ENCODE measurements at places on chromosomes 2 and 18.

DNA sequence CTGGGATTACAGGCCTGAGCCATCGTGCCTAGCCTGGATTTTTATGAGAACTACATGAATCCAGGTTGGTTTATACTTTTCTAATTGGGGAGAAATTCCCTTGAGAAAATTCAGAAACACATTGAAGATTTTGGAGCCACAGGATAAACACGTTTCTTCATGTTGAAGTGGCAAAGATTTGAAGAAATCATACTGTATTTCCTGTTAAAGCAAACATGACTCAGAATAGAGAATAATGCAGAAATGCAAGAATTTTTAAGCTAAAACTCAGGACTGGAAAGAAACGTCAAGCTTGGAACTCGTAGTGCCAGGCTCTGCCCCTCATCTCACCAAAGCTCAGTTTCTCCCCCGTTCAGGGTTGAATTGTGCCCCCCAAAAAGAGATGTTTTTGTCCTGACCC, 32.1 kb upstream of the TAF1B start:
- no peak for DNase-seq

DNA sequence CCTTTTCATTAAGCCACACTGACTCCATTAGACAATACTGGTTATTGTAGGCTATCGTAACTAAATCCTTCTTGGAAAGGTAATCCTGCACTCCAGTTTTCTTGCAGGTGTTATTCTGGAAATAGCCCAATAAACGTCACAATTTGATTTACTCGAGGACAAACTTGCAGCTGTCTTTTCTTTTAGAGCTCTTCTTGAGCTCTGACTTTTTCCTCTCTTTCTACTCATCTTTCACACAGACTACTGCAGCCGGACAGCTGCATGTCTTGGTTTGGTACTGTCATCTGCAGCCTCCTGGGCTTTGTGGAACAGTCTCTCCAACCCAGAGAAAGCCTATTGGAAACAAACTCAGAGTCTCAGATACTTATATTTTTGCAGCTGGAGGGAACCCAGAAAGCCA, 23.0 kb upstream of the MSGN1 start:
- DNase-seq = no peak

GRCh38 chr2:20186078-20186854, 38.7 kb downstream of the SDC1 start:
- no peak for DNase-seq

DNA sequence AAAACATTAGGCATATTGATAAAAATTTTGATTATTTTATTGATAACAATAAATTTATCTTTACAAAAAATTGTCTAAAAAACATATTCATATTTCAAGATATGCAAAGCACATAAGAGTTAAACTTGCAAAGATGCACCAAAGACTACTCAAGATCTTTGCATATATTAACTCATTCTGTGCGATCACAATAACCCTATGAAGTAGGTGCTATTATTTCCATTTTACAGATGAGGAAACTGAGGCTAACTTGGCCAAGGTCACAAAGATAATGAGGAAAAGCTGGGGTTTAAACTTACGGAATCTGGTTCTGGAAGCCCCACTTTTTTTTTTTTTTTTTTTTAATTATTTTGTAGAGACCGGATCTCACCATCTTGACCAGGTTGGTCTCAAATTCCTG, 94.4 kb upstream of the SERTAD2 start:
- DNase-seq = no peak

- no peak for DNase-seq
Observed at GRCh38 chr2:174800436-174801205, 36.3 kb upstream of the CHRNA1 start.

DNA sequence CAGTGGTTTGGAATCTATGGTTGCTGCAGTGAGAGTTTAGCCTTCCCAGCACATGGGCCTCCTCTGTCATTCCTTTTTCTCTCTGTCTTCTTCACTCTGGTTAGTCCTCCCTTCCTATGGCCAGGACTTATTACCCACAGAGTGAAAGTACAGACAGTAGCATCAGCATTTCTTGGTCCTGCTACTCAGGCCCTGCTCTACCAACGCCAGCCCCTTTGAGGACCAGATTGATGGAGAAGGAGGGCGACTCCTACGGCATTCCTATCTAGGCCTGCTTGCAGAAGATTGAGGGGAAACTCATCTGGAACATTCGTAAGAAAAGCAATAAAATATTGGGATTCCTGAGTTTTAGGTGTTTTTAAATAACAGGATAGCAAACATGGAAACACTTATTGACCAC, 43.5 kb downstream of the BMP10 start:
- no peak for DNase-seq

GRCh38 chr2:15584316-15584715, 7.4 kb upstream of the DDX1 start:
- no peak for DNase-seq

DNA sequence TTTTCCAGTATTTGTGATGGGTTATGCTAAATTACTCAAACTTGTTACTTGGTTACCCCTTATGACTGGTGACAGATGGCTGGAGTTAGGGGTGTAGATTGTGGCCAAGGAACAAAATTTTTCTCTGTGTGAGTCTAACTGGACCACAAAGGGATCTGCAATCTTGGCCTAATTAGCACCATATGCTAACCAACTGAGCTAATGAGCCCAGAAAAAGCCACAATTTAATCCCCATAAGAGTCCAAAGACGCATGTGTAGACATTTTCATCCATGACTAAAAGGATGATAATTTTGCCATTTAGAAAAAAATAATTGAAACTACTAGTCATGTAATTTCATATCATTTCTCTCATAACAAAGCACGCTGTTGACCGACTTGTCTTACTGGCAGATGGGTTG, 151.2 kb downstream of the ABCA12 start:
- no peak for DNase-seq

DNA sequence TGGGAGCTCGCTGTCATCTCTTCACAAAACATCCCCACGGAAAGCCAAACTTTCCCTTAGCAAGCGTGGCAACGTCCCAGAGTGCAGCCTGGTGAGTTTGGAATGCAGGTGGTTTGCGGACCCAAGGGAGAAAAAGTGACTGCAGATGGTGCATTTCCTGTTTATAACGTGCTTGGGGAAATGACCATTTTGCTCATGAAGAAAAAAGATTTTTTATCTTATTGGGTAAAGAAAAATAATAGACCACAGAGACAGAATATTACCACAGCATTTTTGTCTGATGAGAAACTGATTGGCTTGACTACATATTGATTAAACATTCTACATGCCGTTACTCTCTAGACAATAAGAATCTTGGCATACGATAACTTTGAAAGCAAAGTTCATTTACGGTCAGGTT, 136.5 kb downstream of the COPS8 start:
- DNase-seq = no peak

- no peak for DNase-seq
Observed at GRCh38 chr2:220847589-220847988, 724.5 kb downstream of the EPHA4 start.

GRCh38 chr18:8657873-8658470, 47.4 kb upstream of the MTCL1 start:
- DNase-seq = peak; percentile 55

DNA sequence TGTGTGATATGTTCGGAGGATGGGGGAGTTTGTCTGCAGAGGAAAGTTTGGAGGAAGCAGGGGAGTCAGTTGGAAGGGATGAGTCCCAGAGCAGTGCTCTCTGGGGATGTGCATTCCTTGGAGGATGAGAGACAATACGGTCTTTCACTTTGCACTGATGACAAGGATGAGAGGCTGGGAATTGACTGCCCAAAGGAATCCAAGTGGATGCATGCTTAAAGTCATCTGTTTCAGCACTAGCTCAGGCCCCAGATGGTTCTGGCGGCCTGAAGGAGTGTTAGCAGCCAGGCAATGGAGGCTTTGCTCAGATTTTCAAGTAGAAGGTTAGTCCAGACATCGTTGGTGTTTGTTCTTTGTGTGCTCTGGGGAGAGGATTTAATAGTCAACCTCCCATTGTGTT, 100.2 kb downstream of the CRIM1 start:
- DNase-seq = no peak

GRCh38 chr2:11163439-11164317, 8.4 kb downstream of the SLC66A3 start:
- DNase-seq = no peak

DNA sequence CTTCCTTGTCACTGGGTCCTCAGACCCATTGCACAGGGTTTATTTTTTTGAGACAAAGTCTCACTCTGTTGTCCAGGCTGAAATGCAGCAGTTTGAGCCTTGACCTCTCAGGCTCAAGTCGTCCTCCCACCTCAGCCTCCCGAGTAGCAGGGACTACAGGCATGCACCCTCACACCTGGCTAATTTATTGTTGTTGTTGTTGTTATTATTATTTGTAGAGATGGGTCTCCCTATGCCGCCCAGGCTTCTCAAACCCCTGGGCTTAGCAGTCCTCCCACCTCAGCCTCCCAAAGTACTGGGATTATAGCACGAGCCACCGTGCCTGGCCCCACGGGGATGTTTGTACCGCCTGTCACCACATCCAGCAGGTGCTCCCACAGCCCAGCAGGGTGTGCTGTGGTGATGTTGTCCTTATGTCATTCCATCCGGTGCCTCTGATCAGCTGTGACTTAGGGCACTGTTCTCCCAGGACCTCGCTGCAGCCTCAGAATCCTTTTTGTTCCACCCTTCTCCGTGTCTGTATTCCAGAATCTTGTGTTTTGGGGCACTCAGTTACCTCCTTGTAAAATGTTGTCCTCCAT, 182.3 kb downstream of the INO80D start:
- peak; percentile 60 for DNase-seq

- DNase-seq = no peak
Observed at GRCh38 chr18:6052449-6052913, 157.2 kb upstream of the TMEM200C start.

DNA sequence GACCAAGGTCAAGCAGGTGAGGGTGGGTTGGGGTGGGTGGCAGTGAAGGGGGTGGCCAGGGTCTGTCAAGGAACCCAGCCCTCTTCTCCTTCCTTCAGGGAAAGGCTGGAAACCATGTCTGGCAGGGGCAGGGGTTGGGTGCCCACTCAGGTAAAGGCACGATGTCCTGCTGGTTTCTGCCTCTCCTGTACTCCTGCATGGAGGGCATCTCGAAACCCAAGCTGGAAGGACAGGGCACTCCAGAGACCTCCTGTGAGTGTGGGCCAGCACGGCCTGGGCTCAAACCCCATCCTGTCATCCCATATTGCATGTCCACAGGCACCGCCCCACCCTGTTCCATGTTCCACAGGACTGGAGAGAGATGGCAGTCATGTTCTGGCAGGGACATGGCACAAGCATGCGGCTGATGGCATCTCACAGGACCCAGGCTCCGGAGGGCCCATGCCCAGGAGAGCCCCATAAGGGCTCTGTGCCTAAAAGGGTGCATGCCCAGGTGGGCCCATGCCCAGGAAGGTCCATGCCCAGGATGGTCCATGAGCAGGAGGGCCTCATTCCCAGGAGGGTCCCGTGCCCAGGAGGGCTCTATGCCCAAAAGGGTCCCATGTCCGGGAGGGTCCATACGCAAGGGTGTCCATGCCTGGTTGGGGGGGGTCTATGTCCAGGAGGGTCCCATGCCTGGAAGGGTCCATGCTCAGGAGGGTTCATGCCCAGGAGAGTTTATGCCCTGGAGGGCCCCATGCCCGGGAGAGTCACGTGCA, 6.4 kb downstream of the GPR35 start:
- no peak for DNase-seq

DNA sequence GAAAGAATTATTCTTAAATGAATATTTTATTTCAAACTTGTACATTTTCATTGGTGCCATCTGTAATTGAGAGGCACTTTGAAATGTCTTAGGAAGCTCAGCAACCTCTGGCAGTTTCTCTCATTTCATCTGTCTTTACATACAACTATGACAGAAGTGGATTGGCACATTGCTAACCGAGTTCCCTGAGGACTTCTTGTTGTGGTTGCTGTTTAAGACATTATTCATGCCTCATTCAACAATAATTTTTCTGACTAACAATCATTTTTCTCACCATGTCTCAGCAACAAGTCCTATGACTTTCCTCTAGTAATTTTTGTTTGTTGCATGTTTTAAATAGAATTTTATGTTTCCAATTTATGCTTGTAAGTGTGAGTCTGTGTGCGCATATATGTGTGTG, 284.0 kb upstream of the CWC22 start:
- no peak for DNase-seq

GRCh38 chr2:226423498-226423960, 376.1 kb downstream of the IRS1 start:
- DNase-seq = no peak

DNA sequence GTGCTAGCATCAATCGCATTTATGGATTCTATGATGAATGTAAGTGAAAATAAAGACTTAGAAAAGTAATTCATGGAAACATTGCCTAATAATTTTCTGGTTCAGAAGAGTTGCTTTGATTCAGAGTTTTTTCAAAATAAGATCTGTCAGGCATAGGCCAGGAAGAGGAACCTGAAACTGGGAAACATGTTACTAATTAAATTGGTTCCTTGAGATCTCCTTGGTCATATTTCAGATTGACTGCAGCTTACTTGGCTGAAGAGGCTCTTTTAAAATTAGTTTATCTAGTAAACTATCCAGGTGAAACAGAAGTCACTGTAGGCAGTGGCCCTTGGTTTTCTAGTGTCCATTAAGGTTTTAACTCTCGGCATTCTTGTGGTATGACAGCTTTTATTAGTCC, 27.4 kb downstream of the PPP1CB start:
- no peak for DNase-seq
